Muscle of back (tissue), 13 donors: ENCODE measurements at places on chromosomes 3 and 15. TPM values are rescaled to one million over a fixed set of nuclear protein-coding genes. Genes with fewer than 3 reads are reported as not detected.

DNA sequence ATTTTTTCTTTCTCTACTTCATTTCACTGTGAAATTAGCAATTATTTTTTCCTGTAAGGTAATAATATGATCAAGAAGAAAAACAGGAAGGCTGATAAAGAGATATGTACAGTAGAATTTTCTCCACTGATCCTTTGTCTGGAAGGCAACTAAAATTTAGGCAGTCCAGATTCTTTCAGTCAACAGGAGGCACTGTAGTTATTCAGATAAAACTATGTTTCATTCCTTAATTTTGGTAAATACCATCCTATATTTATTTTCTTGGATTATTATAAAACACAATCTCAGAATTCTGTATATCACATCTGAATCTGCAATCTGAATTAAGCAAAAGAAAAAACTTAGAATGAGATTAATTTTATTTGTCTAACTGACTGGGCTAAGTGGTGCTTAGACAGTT lies 343.2 kb downstream of the LSAMP start:
- DNase-seq, result no peak

The ITPKA gene
- polyA plus RNA-seq, result 0.53 TPM

DNA sequence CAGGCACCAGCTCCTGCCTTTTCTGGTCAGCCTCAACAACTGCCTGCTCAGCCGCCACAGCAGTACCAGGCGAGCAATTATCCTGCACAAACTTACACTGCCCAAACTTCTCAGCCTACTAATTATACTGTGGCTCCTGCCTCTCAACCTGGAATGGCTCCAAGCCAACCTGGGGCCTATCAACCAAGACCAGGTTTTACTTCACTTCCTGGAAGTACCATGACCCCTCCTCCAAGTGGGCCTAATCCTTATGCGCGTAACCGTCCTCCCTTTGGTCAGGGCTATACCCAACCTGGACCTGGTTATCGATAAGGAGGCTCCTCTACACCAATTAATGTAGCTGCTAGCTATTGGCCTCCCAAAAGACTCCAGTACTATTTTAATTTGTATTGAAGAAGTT lies 38.9 kb downstream of the TFG start:
- DNase-seq, result no peak

- no peak for DNase-seq
These were observed 3.5 kb upstream of the SHISA5 start for GRCh38 chr3:48507256-48508061.

The GOLGA6A gene
- polyA plus RNA-seq, result 0.46 TPM

The RTP1 gene
- 0.09 TPM for polyA plus RNA-seq

DNA sequence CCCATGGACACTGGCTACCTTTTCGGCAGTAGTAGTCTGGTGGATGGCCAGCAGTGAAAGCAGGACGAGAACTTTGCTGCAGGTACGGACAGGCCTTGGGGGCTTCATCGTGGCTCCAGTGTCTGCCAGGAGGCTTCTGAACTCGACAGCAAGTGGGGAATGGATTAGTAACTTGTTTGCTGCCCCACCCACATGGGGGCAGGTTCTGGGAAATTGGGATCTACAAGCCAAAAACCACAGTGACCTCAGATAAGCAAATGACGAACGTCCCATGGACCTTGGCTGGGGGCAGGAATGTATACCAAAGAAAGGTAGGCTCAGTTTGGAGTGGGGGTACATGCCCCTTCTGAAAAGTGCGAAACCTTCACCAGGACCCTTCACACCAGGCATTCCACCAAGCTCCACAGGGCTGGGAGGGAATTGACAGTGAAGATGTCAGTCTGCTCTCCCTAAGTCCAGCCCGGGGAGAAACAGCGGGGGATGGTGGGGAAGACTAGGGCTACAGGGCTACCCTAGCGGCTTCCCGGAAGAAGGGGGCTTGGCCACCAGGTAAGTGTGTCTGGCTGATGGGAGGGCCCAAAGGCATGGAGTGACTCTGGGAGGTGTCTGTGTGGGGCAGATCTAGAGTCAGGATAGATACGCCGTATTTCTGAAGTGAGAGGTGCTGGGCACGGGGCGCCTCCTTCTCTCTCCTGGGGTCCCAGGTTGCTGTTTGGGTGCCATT lies at the start of gene ITIH4:
Gene ITIH4 (minus strand): TSS at position 138 of the 724 bp plus-strand sequence. CDS start 30 bp downstream, at position 108.
- no peak for DNase-seq

DNA sequence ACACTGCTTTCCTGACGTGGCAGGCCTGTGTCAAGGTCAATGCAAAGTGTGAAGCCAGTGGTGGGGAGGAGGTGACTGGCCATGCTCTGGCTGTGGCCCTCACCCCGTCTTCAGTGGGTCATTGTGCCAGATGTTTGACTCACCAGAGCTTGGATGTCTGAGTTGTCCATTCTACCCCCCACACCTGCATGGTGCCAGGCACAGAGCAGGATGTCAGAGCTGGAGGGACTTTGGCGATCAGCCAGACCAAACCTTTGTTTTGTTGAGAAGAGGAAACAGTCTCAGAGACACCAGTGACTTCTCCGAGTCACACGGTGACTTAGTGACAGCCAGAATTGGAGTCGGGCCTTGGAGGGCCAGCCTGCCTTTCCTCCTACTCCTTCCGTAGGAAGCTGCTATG lies 49.5 kb downstream of the SMAD6 start:
- no peak for DNase-seq
